ENCODE measurements at places on chromosomes 4 and X.

GRCh38 chr4:181998398-181999295 lies 244.6 kb upstream of the TENM3 start:
- DNase-seq: no peak

GRCh38 chr4:1511441-1512041 lies 105.3 kb upstream of the NKX1-1 start:
- DNase-seq: no peak

- no peak for DNase-seq
Measured at GRCh38 chrX:107273795-107274194, 67.4 kb downstream of the DNAAF6 start.

GRCh38 chr4:76748649-76749048 lies 149.3 kb downstream of the SOWAHB start:
- DNase-seq: no peak

DNA sequence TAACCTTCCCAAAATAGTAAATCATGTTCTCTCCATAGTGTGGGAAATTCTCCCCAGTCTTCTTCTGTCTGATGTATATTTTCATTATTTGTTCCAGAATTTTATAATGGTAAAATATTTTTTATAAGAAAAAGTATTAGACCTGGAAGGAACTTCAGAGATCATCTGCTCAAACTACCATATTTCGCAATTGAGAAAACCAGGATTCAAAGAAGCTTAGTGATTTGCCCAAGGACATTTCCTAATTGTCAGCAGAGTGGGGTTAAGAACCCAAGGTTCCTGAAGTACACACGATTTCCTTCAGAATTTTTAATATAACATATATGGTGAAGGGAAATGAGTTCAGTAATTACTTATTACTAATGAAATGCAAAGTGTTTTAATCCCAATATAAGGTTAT lies 24.1 kb downstream of the OCIAD1 start:
- no peak for DNase-seq

DNA sequence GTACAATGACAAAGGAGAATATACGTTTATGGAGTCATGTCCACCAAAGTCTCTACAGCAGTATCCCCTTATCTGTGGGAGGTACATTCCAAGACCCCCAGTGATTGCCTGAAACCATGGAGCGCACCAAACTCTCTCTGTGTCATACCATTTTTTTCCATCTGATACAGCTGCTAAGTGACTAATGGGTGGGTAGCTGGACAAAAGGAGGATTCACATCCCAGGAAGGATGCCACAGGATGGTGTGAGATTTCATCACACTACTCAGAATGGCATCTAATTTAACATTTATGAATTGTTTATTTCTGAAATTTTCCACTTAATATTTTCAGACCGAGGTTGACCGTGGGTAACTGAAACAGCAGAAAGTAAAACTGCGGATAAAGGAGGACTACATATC lies 49.8 kb upstream of the AGA start:
- DNase-seq: no peak

DNA sequence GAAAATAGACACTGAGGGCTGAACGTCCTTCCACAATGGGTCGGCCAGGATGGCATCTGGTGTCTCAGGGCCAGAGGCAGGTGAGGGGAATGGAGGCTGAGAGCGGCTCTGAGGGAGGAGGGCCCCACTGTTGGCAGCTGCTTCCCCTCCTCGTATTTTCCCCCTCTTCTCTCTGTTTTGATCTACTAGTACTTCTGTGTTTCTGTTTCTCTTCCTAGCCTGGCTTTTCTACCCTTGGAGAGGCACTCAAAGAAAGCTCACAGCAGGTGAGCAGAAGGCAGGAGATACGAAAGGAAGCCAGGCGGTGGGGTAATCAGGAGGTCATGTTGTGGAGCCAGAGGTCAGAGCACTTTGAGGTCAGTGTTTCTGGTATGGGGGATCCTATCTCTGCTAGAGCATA lies 151.8 kb upstream of the GATB start:
- DNase-seq: no peak

DNA sequence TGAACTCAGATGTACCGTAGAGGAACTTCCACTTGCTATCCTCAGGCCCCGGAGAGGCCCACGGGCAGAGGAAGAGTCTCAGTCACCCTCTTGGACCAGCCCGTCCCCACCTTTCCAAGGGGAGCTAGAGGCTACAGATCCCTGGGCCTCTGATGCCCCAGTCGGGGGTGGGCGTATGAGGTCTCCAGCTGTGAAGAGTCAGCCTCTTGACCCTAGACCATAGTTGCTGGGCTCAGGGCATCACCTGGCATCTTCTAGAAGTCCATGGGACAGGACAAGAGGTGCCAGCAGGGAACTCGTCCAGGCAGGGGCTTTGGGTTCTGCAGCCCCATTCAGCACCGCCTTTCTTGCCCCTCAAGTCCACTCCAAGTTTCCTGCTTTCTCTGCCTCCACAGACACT lies 11.6 kb downstream of the SASH3 start:
- no peak for DNase-seq

- no peak for DNase-seq
Measured at GRCh38 chr4:43763029-43763610, 685.5 kb downstream of the KCTD8 start.

DNA sequence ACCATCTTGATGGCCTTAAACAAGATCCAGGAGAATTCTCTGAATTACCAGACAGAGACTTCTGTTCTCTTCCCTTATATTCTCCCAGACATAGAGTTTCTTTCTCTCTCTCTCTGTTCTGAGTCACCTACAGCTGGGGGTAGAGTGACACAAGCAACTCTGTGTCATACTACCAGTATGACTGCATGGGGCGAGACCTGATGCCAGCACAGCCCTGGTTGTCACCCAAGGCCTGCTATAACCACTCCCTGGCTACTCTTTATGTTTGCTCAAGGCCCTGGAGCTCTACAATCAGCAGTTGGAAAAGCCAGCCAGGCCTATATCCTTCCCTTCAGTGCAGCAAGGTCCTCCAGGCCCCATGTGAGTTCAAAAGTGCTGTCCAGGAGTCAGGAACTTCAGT lies 114.2 kb upstream of the TENT5D start:
- no peak for DNase-seq

- DNase-seq: no peak
Measured at GRCh38 chr4:45477311-45477733, 646.5 kb downstream of the GABRG1 start.

DNA sequence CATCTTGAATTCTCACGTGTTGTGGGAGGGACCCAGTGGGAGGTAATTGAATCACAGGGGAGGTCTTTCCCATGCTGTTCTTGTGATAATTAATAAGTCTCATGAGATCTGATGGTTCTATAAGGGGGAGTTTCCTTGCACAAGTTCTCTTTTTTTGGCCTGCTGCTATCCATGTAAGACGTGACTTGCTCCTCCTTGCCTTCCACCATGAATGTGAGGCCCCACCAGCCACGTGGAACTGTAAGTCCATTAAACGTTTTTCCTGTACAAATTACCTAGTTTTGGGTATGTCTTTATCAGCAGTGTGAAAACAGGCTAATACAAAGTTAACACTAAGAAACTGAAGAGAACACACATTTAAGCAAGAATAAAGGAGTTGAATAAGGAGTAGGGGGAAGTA lies 16.0 kb downstream of the TBCK start:
- no peak for DNase-seq

Measured in CD4-positive, alpha-beta T cell treated with Interleukin-17A for 4 hours (primary cell).